ENCODE measurements at places on chromosomes 11 and 22.
A peak's percentile ranks its signal among the peaks of the same experiment; 100 is the strongest.

DNA sequence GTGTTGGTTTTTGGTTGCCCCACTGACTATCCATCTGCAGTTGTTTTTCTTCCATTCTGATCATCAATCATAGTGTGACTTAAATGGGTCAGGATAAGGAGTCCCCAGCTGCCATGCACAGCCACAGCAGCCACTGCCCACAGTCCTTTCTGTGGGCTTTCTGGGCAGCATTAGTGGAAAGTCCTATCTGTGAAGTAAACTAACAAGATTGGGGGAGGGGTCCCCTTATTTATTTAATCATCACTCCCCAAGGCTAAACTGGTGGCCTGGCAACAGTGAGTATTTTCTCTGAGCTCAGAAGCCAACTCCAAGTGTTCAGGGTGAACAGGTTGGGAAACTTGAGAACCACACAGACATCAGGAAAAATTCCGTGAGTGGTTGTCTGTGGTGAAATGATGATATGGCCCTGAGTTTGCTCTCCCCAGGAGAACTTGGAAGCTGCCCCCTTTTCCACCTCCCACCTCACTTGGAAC, 145.0 kb downstream of the CCDC34 start:
- no peak for DNase-seq

DNA sequence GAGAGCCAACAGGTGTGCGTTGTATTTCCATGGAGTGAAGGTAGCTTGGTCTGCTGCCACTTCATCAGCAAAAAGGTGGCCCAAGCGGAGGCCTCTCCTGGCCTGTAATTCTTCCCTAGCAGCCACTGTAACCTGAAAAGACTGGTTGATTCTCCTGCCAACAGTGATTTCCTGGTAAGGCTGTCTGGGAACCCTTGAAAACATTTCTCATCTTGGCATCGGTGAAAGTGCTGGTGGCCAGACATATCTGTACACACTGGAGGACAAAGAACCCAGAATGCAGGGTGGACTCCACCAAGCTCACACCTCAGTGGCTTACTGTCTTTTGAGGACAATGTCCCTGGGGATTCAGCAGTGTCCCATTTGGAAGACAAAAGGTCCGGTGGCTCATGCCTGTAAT, 128.0 kb downstream of the TRIM29 start:
- no peak for DNase-seq

DNA sequence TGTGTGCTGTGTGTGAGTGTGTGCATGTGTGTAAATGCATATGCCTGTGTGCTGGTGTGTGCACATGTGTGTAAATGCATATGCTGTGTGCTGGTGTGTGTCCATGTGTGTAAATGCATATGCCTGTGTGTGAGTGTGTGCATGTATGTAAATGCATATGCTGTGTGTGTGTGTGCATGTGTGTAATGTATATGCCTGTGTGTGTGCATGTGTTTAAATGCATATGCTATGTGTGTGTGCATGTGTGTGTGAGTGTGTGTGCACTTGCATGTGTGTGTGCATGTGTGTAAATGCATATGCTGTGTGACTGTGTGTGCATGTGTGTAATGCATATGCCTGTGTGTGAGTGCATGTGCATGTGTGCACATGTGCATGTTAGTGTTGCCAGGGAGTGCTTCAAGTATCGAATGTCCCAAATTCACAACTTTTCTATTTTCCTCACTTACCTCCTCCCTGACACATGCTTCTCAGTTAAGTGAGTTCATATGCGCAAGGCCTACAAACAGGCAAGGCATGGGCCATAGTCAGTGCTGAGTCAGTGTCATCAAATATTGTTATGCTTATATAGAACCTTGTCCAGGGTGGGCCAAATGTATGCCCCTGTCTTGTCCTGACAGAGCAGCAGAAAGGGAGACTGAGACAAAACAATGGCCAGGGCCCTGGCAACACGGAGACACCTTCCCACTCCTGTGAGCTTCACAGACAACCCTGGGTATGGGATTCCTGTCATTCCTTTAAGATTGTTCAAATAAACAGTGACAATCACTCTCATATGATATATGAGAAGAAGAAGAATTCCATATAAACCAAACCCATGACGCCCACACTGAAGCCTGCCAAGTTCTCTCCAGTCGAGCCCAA, 38.6 kb downstream of the GGTLC2 start:
- no peak for DNase-seq

GRCh38 chr11:66291303-66291705, 390 bp upstream of the TMEM151A start:
- no peak for DNase-seq

GRCh38 chr22:24768537-24769374, 5.8 kb downstream of the PIWIL3 start:
- peak; percentile 27 for DNase-seq

- no peak for DNase-seq
Measured at GRCh38 chr11:34495239-34495723, 18.3 kb downstream of the ELF5 start.

DNA sequence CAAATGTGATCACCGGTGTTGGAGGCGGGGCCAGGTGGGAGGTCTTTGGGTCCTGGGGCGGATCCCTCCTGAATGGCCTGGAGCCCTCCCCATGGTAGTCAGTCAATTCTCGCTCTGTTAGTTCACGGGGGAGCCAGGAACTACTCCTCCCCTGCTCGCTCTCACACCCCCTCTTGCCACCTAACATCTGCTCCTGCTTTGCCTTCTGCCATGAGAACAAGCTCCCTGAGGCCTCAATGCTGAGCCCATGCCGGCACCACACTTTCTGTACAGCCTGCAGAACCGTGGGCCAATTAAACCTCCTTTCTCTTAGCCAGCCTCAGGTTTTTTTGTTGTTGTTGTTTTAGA, 135.7 kb downstream of the SHANK2 start:
- no peak for DNase-seq

- DNase-seq: no peak
Measured at GRCh38 chr11:70700871-70701270, 302.5 kb downstream of the CTTN start.
